ENCODE measurements at places on chromosomes 12 and 14.

DNA sequence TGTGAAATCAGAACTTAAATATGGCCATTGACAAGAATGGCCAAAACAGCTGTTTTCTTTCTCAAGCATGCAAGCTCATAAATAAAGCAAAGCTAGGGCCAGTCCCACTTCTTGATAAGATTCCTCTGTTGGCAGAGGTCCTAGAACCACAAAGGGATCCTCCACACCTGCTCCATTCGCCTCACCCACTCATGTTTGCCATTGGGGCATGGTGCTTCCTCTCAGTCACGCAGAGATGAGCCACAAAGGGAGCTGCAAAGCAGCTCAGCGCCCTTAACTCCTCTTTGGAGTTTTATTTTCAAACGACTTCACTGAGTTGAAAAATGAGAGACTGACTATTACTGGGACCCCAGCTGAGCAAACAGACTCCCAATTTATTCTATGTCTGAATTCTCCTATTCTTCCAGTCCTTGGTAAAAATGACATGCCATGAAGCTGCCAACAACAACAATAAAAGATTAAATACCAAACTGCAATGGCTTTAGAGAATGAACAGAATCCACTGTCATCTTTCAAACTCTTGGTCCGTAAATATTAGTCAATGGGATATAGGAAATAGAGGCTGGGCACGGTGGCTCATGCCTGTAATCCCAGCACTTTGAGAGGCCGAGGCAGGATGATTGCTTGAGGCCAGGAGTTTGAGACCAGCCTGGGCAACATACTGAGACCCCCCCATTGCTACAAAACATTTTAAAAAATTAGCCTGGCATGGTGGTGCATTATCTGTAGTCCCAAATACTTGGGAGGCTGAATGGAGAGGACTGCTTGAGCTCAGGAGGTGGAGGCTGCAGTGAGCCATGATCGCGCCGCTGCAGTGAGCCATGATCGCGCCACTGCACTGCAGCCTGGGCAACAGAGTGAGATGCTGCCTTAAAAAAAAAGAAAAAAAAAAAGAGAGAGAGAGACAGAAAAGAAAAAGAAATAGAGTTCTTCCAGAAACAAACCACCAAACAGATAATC is 16.4 kb downstream of the MANSC1 start:
- DNase-seq = peak; percentile 99

DNA sequence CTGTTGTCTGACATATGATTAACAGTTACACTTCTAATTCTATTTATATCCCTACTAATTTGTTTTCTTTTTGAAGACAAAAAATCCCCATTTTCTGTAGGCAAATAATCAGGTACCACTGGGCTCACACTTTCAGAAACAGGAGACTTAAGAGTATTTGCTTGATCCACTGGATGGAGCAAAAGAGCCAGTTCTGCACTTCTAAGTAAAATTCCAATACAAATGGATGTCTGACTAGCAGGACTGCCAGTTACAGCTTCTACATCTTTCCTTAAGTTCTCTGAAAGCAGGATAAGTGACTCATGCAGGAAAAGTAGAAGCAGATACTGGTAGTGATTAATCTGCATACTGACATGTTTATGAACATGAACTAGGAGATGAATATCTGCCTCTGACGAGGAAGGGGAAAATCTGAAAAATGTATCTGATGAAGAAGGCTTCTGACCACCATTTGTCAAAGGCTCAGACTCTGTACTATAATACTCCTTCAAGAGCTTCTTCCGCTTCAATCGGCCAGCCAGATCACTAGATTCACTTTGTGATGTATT is 73.8 kb upstream of the ANKS1B start:
- DNase-seq = no peak

DNA sequence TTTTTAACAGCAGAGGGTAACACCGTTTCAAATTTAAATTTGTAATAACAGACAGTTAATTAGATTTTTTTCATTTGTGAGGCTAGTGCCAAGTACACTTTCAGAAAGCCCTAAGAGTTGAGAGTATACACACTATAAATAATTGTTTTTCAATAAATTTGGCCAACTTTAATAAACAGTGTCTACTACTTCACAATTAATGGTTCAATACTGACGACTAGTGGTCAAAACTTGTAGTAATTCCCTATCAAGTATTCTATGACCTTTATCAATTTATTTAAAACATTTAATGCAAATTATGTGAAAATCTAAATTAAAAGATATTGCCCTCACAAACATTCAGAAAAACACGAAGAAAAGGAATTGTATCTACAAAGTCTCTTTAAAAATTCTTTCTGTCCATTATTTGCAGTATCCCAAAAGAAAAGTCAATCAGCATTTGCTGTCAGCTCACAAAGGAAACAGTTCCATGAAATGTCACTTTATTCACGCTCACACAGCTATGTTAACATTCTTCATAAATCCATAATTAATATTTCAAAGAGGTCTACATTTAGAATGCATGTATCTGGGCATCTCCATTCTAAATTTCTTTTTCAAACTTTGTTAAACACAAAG is 91.2 kb downstream of the CEP128 start:
- DNase-seq = peak; percentile 45

GRCh38 chr12:107845226-107845979 is 70.9 kb downstream of the ASCL4 start:
- DNase-seq = no peak

GRCh38 chr12:52191841-52192791 is at the start of gene KRT80:
Gene KRT80 (minus strand): TSS chr12:52192014. CDS start chr12:52191902, 112 bp downstream.
- DNase-seq = peak; percentile 77

DNA sequence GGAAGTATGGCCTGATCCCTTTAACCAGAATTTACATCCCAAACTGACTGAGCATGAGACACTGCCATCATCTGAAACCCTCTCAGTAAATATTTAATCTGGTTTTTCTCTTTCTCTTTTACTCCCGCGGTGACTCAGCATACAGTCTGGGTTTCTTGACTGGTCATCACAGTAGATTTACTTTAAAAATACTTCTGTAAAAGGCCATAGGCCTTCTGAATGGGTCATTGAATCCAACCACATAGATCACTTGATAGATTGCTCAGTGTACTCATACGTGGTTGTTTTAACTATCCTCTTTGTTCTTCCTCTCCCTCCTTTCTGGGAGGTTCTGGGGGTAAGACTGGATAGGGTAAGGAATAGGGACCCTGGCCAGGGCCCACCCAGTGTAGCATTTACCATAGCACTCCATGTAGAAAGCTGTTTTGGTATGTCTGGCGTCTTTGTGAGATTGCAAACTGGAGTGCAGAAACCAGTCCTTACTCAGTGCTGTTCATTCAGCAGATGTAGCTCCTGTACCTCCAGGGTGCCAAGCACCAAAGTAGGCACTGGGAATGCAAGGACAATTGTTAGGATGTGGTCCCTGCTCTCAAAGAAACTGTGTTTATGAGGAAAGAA is 165.7 kb downstream of the SRGAP1 start:
- DNase-seq = no peak
